CD8-positive, alpha-beta memory T cell (primary cell): ENCODE measurements at places on chromosomes 13 and 19.

GRCh38 chr13:62207388-62207787 lies 791.7 kb upstream of the PCDH20 start:
- DNase-seq, result no peak

DNA sequence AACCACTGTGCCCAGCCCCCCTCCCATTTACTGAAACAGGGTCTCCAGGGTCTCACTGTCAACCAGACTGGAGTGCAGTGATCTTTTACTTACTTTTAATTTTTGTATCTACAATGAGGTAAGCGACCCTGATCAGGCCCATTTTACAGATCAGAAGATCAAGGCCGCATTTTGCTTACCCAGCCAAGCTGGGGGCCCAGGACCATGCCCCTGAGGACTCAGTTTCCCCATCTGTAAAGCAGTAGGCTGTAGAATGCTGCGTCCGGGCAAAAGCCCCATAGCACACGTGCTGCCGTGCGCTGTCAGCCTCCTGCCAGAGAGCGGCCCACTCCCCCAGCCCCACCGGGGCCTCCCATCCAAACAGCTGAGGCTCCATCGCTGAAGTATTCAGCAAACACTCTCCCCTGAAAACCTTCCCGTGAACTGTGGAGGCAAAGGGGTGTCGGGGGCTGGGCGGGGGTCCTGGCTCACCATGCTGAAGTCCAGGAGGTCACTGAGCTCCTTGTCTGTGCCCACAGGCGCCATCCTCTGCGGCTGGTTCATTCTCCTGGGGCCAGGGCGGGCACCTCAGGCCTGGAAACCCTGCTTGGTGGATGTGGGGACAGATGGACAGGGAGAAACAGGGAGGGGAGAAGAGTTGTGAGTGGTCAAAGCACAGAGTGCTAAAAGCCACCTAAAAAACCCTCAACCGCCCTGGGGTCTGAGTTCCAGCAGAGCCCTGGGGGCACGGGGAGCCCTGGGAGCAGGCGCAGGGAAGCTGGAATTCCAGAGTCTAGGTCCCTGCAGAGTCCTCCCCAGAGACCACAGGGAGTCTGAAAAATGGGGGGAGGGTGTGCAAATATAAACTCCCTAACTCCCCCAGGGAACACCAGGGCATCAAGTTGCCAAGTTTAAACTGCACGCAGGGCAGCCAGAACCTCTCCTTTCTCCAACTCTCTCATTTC lies 2.4 kb downstream of the TCF3 start:
- DNase-seq, result no peak

DNA sequence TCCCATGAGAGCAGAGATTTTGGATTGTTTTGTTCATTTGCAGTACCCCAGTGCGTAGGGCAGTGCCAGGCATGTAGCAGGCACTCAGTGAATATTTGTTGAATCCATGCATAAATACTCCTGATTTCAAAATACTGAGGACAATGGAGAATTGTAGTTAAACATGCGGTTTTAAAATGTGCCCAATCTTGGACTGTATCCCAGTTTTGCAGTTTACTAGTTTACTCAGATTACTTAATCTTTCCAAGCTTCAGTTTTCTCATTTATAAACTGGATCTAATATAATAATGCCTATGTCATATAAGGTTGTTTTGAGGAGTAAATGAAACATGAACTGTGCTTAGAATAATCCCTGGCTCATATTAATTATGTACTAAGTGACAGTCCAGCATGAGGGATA lies 39.0 kb downstream of the RCBTB2 start:
- no peak for DNase-seq

DNA sequence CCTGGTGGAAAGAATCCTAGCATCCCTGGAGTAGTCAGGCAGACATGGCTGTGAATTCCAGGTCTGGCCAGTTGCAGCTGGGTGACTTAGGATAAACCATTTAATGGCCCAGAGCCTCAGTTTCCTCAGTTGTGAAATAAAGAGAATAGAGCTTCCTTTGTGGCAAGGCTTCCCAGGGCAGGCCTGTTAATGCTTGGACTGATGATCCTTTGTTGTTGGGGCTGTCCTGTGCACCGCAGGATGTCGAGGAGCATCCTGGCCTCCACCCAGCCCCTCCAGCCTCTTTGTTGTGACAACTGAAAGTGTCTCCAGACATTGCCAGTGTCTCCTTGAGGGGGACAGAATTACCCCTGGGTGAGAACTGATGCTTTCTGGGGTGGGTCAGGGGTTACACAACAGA lies 16.3 kb downstream of the LYL1 start:
- no peak for DNase-seq
